ENCODE measurements at places on chromosomes 12 and 14. TPM values are rescaled to one million over a fixed set of nuclear protein-coding genes. Genes with fewer than 3 reads are reported as not detected.

DNA sequence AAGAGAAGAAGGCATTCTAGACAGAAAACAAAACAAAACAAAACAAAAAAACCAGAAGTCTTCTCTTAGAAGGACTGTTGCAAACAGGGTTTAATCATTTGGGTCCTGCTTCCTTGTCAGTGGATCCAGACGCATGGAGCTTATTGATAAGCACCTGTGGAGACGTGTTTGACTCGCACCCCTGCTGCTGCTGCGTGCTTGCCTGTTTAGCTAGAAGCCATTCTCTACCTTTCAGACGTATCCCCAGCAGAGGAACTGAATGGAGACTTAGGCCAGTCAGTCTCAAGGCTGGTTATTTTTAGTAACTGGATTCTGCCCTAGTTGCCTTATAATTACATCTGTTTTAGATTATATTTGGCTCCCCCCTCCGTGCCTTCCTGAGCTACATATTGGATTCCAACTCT lies 186.1 kb upstream of the EEA1 start:
- no peaks in the 10 kb centered on the region for H3K4me1 ChIP-seq
- H3K27me3 ChIP-seq, result no peaks in the 10 kb centered on the region
- no peaks in the 10 kb centered on the region for H3K36me3 ChIP-seq
- no peak overlapping the region for H3K4me3 ChIP-seq

ISCU gene
- total RNA-seq, result 170 TPM

DNA sequence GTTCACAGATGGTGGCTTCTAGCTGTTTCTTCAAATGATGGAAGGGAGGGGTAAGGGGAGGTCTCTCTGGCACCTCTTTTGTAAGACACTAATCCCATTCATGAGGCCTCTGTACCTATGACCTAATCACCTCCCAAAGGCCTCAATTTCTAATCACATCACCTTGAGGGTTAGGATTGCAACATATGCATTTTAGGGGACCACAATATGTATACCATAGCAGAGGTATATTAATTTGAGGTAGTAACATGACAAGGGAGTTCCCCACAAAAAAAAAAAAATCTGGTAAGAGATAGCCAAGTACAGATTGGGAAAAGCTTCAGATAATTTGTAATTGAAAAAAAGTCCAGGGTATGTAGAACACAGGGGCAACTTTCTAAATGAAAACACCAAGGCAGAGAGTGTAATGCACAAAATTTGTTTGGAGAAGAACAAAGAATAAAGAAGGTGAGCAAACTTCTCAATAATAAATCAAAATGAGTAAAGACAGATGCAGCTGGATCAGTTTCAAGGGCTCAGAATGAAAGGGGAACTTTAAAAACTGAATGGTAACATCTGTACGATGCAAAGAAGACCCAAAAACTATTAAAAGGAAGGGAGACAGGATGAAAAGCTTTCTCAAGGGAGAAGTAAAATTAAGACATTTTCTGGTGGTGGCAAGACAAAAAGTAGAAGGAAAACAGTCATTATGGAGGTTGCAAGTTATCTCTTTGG lies 125.5 kb upstream of the DCN start:
- no peaks in the 10 kb centered on the region for H3K4me1 ChIP-seq
- no peak for DNase-seq
- H3K4me3 ChIP-seq, result no peak overlapping the region
- H3K36me3 ChIP-seq, result no peaks in the 10 kb centered on the region

GRCh38 chr12:3145033-3145432 lies 67.9 kb downstream of the TSPAN9 start:
- no peak overlapping the region for H3K27ac ChIP-seq
- H3K4me3 ChIP-seq, result no peak overlapping the region
- H3K36me3 ChIP-seq, result no peaks in the 10 kb centered on the region
- no peak for DNase-seq
- H3K27me3 ChIP-seq, result no peaks in the 10 kb centered on the region

DNA sequence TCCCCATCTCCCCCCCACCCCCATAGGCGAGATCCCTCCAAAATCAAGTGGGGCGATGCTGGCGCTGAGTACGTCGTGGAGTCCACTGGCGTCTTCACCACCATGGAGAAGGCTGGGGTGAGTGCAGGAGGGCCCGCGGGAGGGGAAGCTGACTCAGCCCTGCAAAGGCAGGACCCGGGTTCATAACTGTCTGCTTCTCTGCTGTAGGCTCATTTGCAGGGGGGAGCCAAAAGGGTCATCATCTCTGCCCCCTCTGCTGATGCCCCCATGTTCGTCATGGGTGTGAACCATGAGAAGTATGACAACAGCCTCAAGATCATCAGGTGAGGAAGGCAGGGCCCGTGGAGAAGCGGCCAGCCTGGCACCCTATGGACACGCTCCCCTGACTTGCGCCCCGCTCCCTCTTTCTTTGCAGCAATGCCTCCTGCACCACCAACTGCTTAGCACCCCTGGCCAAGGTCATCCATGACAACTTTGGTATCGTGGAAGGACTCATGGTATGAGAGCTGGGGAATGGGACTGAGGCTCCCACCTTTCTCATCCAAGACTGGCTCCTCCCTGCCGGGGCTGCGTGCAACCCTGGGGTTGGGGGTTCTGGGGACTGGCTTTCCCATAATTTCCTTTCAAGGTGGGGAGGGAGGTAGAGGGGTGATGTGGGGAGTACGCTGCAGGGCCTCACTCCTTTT lies 2.7 kb downstream of the GAPDH start:
- H3K27me3 ChIP-seq, result no peaks in the 10 kb centered on the region
- H3K4me1 ChIP-seq, result peaks cover 12% of the 10 kb centered on the region
- peaks cover 5% of the 10 kb centered on the region for H3K36me3 ChIP-seq
- peak overlapping the region; percentile 90 for H3K27ac ChIP-seq
- no peak overlapping the region for H3K4me3 ChIP-seq
- DNase-seq, result no peak

GRCh38 chr12:108052260-108052659 lies 76.8 kb upstream of the WSCD2 start:
- no peaks in the 10 kb centered on the region for H3K36me3 ChIP-seq
- DNase-seq, result no peak
- H3K27me3 ChIP-seq, result no peaks in the 10 kb centered on the region

- H3K4me1 ChIP-seq, result peaks cover 8% of the 10 kb centered on the region
- peak overlapping the region; percentile 90 for H3K27ac ChIP-seq
- DNase-seq, result no peak
- peak overlapping the region; percentile 96 for H3K4me3 ChIP-seq
- H3K27me3 ChIP-seq, result no peaks in the 10 kb centered on the region
- H3K36me3 ChIP-seq, result no peaks in the 10 kb centered on the region
These were observed 481 bp downstream of the MAX start for GRCh38 chr14:65101631-65102440.
